ENCODE measurements at places on chromosomes 16 and 17. TPM values are rescaled to one million over a fixed set of nuclear protein-coding genes. Genes with fewer than 3 reads are reported as not detected.

GRCh38 chr16:51458356-51459140, 307.5 kb upstream of the SALL1 start:
- DNase-seq: no peak
- no peak overlapping the region for H3K27ac ChIP-seq
- no peaks in the 10 kb centered on the region for H3K36me3 ChIP-seq

GRCh38 chr16:20768121-20768520, 4.3 kb downstream of the ACSM3 start:
- H3K4me1 ChIP-seq: peaks cover 5% of the 10 kb centered on the region
- H3K36me3 ChIP-seq: no peaks in the 10 kb centered on the region
- H3K27ac ChIP-seq: no peak overlapping the region
- DNase-seq: no peak

DNA sequence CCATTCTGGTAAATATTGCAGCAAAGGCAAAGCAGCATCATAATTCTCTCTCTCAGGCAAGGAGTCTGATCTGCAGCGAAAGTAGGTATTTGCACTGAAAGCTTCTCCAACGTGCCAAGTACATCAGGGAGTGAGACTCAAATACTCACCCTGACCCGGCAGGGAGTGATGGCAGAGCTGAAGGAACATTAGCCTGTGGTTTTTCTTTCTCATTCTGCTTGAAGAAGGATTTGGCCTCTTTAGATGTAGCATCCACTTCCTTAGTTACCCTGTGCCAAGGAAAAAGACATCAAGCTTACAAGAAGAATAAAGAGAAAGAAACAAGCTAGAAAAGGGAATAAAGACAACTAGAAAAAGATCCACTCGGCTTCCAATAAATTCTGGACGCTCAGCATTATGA, 38.4 kb downstream of the CFDP1 start:
- H3K27me3 ChIP-seq: no peaks in the 10 kb centered on the region
- H3K4me1 ChIP-seq: no peaks in the 10 kb centered on the region
- no peak overlapping the region for H3K27ac ChIP-seq
- no peak overlapping the region for H3K4me3 ChIP-seq
- DNase-seq: no peak

DNA sequence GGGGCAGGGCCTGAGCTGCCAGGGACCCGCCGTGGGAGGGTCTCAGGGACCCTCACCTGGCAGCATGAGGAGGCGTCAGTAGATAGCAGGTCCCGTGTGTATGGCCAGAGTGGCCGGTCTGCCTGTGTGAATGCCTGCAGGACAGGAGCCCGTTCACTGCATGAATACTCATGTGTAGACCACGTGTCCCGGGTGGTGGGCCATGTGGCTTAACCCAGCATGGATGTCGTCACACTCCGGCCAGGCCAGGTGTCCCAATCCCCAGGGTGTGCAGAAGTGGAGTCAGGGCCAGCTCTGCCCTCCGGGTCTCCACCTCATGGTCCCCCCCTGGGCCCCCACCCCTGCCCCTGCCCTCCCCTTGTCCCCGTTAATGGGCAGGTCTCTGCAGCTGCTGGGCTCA, 53.7 kb downstream of the BAHCC1 start:
- H3K36me3 ChIP-seq: no peaks in the 10 kb centered on the region
- no peak overlapping the region for H3K4me3 ChIP-seq
- peaks cover 5% of the 10 kb centered on the region for H3K4me1 ChIP-seq
- no peaks in the 10 kb centered on the region for H3K27me3 ChIP-seq
- no peak overlapping the region for H3K27ac ChIP-seq
- no peak for DNase-seq

Gene MT1G
- total RNA-seq: not detected

Gene ARL5C
- not detected for total RNA-seq

Gene LPO
- total RNA-seq: not detected

Gene TNS4
- not detected for total RNA-seq
